ENCODE measurements at places on chromosomes 2 and 18.

DNA sequence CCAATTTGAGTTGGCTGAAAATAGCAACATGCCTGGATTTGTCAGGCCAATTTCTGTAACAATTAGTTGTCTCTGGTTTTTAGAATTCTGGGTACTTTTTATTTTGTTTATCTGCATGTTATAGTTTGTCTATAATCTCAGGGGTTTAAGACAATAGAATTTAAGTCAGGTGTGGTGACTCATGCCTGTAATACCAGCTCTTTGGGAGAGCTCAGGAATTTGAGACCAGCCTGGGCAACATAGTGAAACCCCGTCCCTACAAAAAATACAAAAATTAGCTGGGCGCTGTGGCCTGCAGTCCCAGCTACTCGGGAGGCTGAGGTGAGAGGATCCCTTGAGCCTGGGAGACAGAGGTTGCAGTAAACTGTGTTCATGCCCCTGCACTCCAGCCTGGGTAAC lies 114.4 kb upstream of the GLS start:
- no peak for DNase-seq

- no peak for DNase-seq
Measured at GRCh38 chr2:239247401-239248245, 153.2 kb downstream of the HDAC4 start.

GRCh38 chr2:15756882-15757819 lies 165.5 kb downstream of the DDX1 start:
- DNase-seq = no peak

DNA sequence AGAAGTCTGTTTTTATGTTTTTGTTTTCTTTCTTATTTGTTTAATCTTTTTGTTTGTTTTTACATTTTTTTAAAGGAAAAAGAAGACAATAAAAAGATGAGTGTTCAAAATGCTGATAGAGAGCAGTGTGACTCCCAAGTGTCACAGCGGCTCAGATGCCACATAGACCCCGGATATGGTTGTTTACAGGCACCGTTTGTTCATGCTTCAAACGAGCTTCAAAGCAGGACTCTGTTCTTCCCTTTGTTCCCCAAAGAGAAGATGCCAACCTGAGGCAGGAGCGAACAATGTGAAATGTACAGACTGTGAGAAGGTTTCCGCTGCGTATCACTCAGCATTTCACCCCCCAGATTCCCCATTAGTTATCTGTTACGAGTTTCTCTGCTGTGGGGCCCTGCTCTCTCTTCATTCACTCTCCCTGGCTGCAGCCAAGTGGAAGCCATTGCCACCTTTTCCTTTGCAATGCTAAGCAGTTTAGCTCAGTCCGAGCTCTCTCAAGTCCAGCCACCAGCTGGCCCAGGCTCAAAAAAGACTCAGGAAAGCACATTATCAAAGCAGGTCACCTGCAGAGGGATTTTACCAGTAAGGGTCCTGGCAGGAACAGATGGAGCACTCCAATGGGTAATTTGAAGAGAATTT lies 36.4 kb upstream of the PHLPP1 start:
- DNase-seq = no peak

DNA sequence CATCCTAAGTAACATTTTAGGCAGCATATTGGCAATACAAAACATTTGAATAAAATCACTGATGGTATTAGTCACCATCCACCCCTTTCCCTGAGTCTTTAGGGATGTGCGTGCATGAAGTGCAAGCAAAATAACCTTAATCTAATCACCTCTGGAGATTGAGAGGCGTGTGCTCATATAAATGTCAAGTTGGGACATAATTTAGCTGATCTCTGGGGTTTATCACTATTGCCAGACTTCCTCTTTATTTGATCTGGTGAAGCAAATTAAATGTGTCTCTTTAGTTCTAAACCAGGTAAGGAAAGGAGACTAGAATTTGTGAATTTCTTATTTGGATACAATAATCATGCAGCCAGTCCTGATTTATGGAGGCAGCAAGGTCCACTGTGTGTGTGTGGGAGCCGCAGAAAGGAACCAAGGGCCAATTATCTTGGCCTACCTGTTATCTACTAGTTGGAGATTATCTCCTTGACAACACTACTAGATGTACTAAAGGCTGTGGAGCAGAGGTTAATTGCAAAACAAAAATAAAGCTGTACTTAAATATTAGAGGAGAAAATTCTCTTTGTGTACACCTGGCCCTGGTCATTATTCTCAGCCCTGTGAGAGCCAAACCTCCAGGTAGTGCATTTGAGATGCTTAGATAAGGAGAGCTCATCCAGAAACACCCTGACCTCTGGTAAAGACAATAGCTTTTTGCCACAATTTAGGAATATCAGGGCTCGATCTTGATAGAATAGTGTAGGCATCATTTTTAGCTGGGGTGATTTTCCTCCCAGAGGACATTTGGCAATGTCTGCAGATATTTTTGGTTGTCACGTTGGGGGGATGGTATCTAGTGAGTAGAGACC lies 78.2 kb downstream of the HRH4 start:
- no peak for DNase-seq

GRCh38 chr2:234851451-234851850 lies 100.4 kb upstream of the SH3BP4 start:
- no peak for DNase-seq

DNA sequence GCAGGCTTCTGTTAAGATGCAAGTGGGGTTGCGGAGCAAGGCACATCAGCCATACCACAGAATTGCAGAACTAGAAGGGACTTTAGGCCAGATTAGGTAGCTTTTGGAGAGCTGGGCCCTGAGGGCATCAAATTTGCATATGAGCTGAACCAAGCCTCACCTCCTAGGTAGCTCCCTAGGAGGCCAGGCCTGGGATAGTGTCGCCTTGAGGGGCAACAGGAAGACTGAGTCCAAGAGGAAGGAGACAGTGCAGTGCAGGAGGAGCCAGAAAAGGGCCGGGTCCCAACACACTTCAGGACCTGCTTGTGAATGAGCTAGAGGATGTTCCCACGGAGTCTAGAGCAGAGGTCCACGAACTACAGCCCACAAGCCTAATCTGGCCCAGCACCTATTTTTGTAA lies 98.7 kb downstream of the MAPK4 start:
- DNase-seq = no peak

DNA sequence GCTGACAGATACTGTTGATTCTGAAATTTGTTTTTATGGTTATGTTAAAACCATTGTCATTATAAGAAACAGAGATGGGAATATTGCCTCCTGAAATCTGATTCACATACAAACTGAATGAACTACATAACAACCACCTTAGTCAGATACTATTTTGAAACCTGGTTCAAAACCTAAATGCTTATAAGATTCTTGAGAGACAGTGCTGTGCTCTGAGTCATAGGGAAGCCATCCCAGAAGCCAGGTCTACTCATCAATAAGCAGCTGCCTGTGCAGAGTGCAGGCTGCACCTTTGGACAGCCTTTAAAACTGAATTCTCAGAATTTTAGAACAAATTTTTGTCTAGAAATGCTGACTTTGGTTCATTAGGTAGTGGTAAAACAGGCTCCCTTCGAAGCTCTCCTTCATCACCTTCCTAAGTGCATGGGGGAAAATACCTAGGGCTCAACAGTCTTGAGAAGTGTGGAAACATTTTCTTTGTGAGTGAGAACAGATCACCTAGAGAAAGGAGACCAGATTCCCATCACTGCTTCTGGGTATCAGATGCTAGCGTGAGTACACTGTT lies at the start of gene SERPINB7:
Gene SERPINB7, plus strand, starts transcription at position 253 of the 565 bp plus-strand sequence. CDS start 6,955 bp downstream, outside the sequence.
- no peak for DNase-seq

GRCh38 chr2:70685771-70686171 lies 82.2 kb downstream of the ADD2 start:
- DNase-seq = no peak

GRCh38 chr2:203826704-203827103 lies 40.9 kb upstream of the CTLA4 start:
- no peak for DNase-seq

- no peak for DNase-seq
Measured at GRCh38 chr18:38933910-38934510, 1368.4 kb upstream of the CELF4 start.

- no peak for DNase-seq
Measured at GRCh38 chr18:45678850-45679249, 45.1 kb upstream of the SLC14A1 start.

DNA sequence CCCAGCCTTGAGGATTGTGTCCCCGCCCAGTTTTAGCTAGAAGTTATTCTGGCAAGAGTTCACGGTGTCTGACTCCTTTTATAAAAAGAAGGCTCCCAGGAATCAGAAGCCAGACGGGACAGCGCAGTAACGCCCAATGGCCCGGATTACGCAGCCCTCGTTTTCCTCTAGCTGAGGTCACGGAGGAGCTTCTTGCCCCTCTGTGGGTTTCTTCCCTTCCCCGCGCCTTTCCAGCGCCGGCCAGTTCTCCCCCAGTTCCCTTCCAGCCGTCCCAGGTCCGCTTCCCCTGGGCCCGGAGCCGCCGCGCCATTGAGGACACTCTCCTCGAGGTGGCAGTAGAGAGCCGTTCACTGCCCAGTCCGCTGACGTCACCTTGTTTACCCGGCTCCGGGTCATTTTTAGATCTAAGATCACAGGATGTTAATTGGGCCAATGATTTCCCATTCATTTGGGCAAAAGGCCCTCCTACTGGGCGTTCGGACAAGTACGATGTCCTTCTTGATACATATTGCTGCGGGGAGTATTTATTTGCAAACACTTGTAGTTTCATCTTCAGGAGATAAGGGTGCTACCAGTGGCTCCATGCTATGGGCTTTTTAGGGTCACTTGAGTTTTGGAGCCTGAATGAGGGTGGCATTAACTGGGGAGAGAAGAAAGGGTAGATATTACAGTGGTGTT lies 81.5 kb upstream of the PPM1B start:
- DNase-seq = peak; percentile 8

GRCh38 chr2:33250417-33251029 lies 225.9 kb upstream of the RASGRP3 start:
- DNase-seq = no peak

- DNase-seq = no peak
Measured at GRCh38 chr2:12949406-12949805, 232.7 kb downstream of the TRIB2 start.

- DNase-seq = no peak
Measured at GRCh38 chr2:207037896-207038295, 98.6 kb downstream of the CPO start.

Measured in GF-D8 (cell line).